ENCODE measurements at places on chromosomes 2 and 18. TPM values are rescaled to one million over a fixed set of nuclear protein-coding genes. Genes with fewer than 3 reads are reported as not detected.

TRIM43 gene
- total RNA-seq, result 0.33 TPM

ERFE gene
- not detected for total RNA-seq

GCG gene
- not detected for total RNA-seq

GPR45 gene
- total RNA-seq, result not detected

PROM2 gene
- total RNA-seq, result 101 TPM

SLC9A4 gene
- total RNA-seq, result 0.79 TPM

SPHKAP gene
- not detected for total RNA-seq
